ENCODE measurements at places on chromosomes 3 and 15.

- no peak for DNase-seq
Measured at GRCh38 chr3:167929968-167930367, 165.8 kb downstream of the GOLIM4 start.

DNA sequence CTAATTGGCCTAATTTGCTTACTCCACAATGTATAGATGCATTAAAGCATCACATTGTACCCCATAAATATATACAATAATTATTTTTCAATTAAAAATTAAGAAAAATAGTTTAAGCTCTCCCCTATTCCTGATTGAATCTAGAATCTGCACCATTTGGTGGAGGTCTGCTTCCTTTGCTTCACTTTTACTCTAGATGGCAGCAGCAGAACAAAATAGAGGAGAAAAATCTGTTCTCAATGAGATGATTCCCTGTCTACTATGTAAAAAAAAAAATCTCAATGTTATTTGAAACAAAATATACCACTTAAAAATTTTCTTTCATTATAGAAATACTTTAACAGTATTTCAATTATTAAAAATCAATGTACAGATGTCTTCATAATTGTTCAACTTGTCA lies 109.6 kb upstream of the FXR1 start:
- peak; percentile 44 for DNase-seq

- no peak for DNase-seq
Measured at GRCh38 chr15:31293655-31294054, 33.0 kb upstream of the KLF13 start.

- DNase-seq, result no peak
Measured at GRCh38 chr3:89787979-89788378, 680.6 kb downstream of the EPHA3 start.

DNA sequence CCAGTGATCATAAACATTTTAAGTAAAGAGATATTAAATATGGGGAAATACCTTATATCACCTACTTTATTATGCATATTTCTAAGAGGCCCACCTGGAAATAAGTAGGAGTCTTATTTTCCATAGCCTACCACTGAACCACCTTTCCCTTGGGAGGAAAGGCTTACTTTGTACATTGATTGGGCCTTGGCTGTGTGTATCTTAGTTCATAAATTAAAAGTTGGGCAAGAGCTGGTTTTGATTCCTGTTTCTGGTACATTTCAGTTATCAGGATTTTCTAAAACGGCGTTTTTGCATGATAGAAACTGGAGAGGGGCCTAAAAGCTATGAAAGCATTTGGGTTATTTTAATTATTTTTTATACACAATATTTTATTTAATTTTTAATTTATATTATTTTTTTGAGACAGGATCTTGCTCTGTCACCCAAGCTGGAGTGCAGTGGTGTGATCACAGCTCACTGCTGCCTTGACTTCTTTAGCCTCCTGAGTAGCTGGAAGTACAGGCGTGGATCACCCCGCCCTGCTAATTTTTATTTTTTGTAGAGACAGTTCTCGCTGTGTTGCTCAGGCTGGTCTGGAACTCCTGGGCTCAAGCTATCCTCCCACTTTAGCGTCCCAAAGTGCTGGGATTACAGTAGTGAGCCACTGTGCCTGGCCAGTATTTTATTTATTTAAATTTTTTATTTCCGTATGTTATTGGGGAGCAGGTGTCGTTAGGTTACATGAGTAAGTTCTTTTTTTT lies 2.6 kb downstream of the GMPS start:
- DNase-seq, result no peak

DNA sequence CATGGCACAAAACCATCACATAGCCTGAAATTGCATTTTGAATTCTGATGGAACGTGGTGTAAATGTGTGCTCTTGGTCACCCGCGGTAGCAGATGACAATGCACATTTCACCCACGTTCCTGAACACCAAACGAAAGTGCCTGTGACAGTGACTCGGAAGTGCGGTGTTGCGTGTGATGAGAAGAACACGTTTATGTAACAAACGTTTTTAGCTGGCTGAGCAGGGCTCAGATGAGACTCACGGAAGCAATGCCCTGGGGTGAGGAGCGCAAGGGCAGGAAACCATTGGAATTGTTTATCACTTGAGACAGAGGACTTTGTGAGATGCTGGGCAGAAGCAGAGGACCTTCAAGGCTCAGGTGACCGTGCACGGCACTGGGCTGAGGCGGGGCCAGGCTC lies 449.2 kb upstream of the CFAP20DC start:
- DNase-seq, result no peak

GRCh38 chr15:40162552-40162951 lies 1.7 kb downstream of the BUB1B start:
- DNase-seq, result no peak

DNA sequence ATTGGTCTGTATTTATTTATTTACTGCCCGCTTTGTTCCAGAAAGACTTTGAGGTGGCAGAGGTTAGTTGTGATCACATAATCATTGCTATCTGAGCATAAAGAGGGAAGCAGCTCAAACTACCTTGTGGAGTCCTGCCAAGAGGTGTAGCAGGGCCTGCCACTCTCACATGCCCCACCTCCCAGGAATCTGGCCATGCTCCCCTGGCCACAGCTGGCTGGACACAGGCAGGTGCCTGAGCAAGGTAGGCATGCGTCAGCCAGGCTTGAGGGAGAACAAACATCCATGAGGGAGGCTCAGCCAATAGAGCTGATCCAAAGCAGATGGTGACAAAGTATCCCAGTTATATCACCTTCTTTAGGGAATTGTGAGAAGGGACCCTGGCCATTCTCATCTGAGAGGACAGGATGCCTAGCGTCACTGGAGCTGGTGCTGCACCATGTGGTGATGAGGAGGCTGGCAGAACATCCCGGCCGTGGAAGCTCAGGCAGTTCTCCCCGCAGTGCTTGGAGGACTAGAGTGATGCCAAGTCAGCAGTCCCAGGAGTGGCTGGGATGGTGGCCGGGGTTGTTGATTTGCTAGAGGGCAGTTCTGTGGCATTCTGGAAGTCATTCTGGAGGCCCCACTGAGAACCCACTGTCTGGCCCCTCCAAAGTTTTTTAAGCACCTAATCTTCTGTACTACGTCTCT lies 6.8 kb upstream of the POLG start:
- no peak for DNase-seq

- DNase-seq, result no peak
Measured at GRCh38 chr3:140761076-140761639, 83.3 kb downstream of the TRIM42 start.

GRCh38 chr3:155382396-155383042 lies 89.0 kb upstream of the STRIT1 start:
- DNase-seq, result peak; percentile 85

GRCh38 chr3:129491794-129492193 lies 36.6 kb upstream of the RHO start:
- no peak for DNase-seq

- DNase-seq, result no peak
Measured at GRCh38 chr15:36769098-36769497, 189.7 kb downstream of the CDIN1 start.

- DNase-seq, result peak; percentile 59
Measured at GRCh38 chr3:140296796-140297352, 361.9 kb downstream of the CLSTN2 start.

GRCh38 chr15:68570974-68571373 lies 7.8 kb upstream of the CORO2B start:
- DNase-seq, result no peak

DNA sequence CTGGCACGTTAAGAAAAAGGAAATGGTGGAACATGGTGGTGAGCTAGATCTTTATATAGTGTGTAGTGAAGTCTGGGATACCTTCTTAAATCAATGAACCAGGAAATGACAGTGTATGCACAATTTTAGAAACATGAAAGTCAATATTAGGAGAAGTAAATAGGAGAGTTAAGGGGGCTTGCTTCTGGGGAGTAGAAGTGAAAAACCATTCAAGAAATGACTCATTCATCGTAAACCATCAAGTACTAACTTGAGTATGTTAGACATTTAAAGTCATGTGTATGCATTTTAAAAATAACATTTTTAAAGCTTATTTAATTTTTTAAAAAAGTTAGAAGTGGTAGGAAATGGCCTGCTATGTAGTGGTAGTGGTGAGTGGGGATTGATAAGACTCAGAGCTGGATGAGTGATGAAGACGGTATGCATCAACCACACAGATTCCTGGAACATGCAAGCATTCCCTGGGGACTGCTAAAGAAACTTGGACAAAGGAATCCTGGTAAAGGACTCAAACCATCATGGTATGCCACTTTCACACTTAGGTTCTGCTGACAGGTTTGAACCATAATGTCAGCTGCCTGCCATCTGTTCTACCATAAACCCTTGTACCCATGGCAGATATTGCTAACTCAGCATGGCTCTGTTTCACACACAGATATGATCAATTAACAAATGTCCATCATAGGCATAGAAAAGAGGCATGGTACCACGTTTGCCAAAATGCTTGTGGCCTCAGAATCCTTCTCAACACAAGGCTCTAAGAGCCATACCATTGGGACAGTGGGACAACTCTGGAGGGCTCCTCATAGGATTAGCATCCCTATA lies 28.9 kb upstream of the MITF start:
- DNase-seq, result no peak

- DNase-seq, result no peak
Measured at GRCh38 chr3:13415236-13415986, 4.7 kb downstream of the NUP210 start.

- DNase-seq, result no peak
Measured at GRCh38 chr3:50135964-50136363, 19.2 kb upstream of the SEMA3F start.

DNA sequence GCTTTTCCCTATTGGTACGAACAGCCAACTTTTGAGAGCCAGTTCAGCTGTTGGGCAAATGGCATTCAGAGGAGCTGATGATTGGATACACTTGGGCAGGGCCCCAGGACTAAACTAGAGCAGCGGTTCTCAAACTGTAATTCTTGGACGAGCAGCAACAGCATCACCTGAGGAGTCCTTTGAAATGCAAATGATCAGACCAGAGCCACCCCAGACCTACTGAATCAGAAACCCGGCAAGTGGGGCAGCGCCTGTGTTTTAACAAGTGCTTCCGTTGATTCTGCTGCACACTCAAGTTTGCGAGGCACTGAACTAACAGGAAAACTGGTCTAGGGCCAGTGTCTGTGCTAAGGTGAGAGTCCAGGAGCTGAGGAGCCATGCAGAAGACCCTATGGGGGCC lies 239.7 kb downstream of the UACA start:
- no peak for DNase-seq

DNA sequence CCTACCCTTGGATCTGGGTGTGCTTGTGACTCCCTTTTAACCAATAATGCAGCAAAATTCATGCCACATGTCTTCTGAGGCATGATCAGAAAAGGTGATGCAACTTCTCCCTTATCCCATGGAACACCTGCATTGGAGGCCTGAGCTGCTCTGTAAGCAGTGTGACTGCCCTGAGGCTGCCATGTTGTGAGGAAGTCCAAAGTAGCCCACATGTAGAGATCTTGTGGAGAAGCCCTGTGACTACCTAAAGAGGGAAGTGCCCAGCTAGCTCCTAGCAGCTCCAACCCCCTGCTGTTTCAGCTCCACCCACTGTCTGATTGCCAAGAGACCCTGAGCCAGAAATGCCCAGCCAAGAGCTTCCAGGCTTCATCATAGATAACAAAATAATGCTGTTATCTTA lies 6.4 kb upstream of the NR1D2 start:
- DNase-seq, result no peak

GRCh38 chr3:78804251-78805037 lies 963.4 kb downstream of the ROBO1 start:
- peak; percentile 24 for DNase-seq

DNA sequence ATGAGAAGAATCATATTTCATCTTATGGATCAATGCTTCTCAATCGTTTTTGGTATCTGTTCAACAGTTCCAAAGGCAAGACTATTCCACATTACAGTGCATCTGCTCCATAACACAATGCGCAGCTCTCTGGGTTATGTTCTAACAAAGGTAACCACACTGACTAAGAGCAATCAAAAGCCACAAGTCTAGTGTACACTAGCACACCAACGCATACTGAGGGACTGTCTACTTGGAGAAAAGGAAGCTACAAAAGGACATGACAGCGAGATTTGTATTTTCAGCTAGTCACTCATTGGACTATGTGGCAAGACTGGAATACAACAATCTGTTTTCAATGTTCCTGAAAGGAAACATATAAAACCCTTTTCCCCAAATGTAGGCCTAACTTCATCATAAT lies 35.8 kb downstream of the SETD2 start:
- no peak for DNase-seq

GRCh38 chr3:27976933-27977332 lies 254.8 kb upstream of the EOMES start:
- no peak for DNase-seq

GRCh38 chr3:47475029-47475569 lies 642 bp downstream of the SCAP start:
- DNase-seq, result no peak

- DNase-seq, result no peak
Measured at GRCh38 chr3:50226888-50227389, 9.1 kb upstream of the GNAI2 start.

GRCh38 chr15:36332896-36333295 lies 246.5 kb upstream of the CDIN1 start:
- DNase-seq, result no peak

DNA sequence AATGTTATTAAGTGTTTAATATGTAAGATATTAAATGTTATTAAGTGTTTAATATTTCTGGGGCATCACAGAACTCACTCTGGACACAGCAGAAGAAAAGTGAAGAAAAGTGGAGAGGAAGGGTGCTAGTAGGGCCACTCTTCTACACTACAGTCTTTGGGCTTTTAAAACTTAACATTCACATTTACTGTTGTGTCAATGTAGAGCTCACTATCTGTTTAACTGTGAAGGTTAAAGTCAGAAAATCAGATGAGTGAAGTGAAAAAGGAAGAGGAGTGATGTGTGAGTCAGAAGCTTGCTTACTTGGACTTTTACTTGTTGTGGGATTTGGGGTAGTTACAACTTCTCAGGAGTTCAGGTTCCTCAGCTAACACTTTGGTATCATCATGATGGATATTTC lies 145.3 kb upstream of the DNAJC19 start:
- no peak for DNase-seq

DNA sequence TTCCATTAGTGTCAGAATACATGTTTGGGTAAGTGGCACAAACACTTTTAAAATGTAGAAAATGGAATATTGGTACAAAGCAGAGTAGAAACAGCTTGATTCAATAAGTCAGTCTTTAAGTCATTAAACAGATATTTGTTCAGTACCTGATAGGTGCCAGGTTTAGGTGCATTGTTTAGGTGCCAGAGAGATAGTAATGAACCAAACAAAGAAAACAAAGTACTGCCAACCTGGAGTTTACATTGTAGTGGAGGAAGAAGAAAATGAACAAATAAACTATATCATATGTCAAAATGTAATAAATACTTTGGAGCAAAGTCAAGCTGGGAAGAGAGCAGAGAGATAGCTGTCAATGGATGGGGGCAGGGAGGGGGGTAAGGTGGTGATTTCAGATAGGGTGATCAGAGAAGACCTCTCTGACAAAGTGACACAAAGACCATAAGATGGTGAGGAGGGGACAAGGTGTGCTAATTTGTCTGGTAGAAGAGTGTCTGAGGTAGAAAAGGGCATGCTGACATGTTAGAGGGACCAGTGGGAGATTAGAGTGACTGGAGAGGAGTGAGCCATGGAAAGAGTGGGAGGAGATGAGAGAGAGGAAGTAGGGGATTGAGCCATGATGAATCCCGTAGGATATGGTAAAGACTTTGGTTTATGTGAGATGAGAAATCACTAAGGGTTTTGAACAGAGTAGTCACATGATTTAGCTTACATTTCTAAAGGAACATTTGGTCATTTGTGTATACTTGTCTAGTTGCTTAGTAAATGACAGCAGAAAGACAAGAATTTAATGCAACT lies 128.2 kb downstream of the UBE2E2 start:
- no peak for DNase-seq

Measured in NCI-H446 (cell line).